CD4-positive, alpha-beta T cell treated with Interleukin-4 for 4 hours (primary cell): ENCODE measurements at places on chromosomes 7 and 10.

GRCh38 chr10:121312587-121312986 lies 285.7 kb downstream of the FGFR2 start:
- no peak for DNase-seq

GRCh38 chr10:125880719-125881118 lies 373 bp downstream of the DHX32 start:
- DNase-seq: no peak

DNA sequence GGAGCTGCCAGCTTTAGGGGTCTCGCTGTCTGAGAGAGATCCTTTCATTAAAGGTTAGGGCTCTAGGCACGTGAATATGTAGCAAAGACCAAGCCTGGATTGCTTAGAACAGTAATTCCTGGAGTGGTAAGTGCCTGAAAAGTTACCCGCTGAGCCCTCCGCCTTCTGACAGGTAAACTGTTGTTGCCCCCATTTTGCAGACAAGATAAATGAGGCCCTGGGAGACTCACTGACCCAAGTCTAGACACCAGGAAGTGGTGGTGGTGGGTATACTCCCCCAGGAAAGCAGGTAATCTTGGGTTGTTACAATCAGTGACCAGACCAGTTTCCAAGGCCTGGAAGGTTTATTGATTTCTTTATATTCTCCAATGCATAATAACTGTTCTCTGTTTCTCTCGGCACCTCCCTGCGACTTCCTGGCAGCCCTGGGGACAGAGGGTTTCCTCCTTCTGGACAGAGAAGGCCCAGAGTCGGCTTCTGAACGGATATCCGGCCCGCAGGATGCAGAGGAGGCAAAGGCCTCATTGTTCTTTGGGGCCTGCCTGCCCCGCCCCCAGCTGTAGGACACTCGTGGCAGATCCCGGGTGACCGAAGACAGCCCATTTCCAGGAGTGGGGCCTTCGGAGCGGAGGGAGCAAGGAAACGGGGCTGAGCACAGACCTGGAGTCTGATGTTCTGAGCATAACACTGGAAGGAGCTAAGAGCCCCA lies 1.3 kb upstream of the GRK5 start:
- peak; percentile 35 for DNase-seq

DNA sequence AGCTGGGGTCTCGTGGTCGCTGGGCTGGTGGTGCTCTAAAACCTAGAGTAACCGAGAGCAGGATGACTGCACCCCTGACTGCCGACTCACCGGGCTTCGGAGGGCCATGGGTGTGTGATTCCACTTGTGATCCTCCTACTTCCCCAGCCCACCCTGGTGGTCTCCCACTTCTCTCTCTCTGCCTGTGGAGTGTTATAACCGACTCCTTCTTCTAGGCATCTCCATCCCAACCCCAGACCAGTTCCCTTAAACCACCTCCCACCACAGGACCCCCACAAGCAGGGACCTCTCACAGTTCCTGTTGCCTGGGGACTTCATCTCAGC lies 52.4 kb downstream of the IKZF1 start:
- no peak for DNase-seq

- no peak for DNase-seq
Observed at GRCh38 chr10:70928140-70928539, 39.8 kb upstream of the PCBD1 start.

GRCh38 chr7:8499128-8499527 lies 65.7 kb downstream of the NXPH1 start:
- DNase-seq: no peak

GRCh38 chr7:51354897-51355296 lies 38.3 kb upstream of the COBL start:
- no peak for DNase-seq

- DNase-seq: peak; percentile 54
Observed at GRCh38 chr7:23373151-23374004, 74.2 kb downstream of the MALSU1 start.

DNA sequence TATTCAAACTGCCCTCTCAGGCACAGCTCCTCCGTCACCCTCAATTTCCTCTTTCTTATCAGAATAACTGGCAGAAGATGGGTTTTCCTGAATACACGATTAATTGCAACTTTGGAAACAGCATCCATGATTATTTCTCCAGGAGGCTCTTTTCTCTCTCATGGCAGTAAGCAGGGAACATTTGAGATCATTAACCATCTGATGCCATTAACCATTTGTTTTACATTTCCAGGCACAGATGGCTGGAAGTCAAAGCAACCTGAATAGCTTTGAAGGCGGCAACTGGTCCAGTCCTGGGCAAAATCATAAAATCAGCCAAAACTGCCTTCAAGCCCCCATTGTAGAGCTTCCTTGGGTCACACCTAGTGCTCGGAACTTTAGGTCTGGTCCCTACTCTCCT lies 289.5 kb upstream of the AOAH start:
- no peak for DNase-seq

DNA sequence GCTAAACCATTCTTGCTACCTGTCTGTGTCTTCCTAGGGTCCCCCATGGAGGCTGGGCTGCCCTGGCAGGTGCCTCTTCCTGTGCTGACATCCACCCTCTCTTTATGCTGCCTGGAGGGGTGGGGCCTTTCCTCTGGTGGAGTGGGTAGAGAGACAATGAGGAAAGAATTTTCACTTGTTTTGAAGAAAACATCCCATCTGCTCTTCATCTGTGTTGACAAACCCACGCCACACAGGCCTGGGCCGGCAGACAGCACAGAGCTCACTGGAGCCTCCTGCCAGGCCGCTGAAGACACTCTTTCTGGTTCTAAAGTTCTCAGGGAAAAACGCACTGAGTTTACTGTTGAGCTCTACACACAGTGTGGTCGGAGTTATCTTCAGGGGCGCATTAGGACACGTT lies 328.2 kb downstream of the GLRX3 start:
- DNase-seq: no peak

DNA sequence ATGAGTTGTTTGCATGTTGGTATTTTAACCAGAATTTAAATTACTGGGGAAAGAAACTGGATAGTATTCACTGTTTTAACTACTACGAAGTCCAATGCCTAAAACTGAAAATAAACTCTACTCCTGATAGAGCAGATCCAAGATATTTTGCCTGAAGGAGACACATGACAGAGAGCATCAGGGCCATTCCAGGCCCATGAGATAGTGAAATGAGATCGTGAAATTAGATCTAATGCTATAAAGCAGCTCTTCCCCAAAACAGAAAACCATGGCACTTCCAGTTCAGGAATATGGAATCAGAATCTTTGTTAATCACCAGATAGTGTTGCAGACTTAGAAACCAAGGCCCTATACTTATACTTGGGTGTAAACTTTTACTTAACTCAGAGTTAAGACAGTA lies 124.3 kb upstream of the CACNA2D1 start:
- DNase-seq: no peak

- peak; percentile 4 for DNase-seq
Observed at GRCh38 chr10:84008878-84009277, 130.4 kb upstream of the GHITM start.

- no peak for DNase-seq
Observed at GRCh38 chr10:16529853-16530252, 8.2 kb upstream of the C1QL3 start.

DNA sequence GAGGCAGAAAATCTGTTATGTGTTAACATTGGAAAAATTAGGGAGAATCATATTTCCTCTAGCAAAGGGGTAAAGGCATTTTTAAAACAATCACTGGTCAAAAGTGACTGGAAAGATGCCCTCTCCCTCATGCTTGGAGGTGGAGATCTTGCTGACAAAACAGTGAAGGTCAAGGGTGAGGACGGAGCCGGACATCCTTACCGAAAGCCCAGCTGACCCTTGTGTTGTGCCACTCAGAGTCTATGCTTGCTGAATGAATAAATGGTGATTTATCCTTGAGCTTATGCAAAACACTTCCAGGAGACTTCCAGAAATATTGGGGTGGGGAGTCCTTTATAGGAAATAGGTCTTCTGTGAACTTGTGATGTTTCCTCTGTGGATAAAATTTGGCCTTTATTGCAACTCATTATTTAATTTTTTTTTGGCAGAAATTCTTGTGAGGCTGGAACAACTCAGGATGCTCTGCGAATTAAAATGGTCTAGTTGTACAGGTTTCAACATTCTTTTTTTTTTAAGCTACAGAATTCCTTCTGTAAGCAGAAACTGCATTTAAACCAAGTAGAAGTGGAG lies 28.3 kb upstream of the ELMO1 start:
- no peak for DNase-seq
